ENCODE measurements at places on chromosomes 1 and 21. TPM values are rescaled to one million over a fixed set of nuclear protein-coding genes. Genes with fewer than 3 reads are reported as not detected.

DNA sequence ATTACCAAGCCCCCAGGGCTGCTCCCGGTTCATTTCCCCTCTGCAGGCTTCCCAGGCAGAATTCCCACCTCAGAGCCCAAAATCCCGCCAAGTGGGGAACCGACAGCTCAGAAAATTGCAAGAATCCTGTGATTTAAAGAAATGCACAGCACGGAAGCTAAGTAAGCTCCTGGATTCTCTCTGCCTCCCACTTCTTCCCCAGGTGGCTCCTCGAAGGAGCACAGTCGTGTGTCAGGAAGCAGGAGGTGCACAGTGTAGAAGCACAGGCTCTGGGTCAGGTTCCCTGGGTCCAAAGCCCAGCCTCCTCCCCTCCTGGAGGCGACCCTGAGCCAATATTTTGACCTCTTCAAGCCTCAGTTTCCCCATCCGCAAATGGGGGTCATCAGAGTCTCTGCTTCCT lies 74.7 kb downstream of the FBXO2 start:
- no peak for DNase-seq

GRCh38 chr1:244779410-244779809 lies 56.0 kb upstream of the COX20 start:
- no peak for DNase-seq

- peak; percentile 80 for DNase-seq
Observed at GRCh38 chr1:98048244-98048643, 127.4 kb upstream of the DPYD start.

DNA sequence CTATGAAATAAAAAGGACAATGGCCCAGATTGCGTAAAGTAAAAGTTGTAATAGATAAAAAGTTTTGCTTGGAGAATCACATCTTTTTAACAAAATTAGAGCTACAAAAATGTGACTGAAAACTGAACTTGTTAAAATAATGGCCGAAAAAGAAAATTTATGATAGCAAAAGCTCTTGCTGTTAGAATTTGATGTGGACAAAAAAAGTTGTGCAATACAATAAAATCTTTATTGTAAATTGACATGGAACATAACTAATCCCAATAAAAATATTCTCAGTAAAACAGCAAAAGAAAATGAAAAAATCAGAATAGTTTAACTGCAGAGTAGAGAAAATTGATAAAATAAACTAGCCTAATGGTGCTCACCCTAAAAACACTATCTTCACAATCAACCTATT lies 11.4 kb upstream of the CAMSAP2 start:
- no peak for DNase-seq

PLA2G4A gene
- polyA plus RNA-seq: 12.7 TPM

GRCh38 chr1:90722874-90723589 lies 5.9 kb upstream of the BARHL2 start:
- DNase-seq: no peak

DNA sequence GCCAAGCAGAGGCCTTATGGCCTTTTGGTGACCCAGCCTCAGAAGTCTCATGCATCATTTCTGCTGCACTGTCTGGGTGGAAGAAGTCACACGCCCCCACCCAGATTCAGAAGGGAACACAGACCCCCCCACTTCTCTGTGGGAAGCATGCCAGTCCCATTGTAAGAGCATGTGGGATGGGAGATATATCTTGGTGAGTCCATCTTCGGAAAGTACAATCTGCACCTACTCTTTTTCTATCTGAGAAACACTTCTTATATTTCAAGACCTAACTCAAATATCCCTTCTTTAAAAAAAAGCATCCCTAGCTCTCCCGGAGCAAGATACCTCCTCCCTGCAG lies 159.6 kb upstream of the FGGY start:
- no peak for DNase-seq

DNA sequence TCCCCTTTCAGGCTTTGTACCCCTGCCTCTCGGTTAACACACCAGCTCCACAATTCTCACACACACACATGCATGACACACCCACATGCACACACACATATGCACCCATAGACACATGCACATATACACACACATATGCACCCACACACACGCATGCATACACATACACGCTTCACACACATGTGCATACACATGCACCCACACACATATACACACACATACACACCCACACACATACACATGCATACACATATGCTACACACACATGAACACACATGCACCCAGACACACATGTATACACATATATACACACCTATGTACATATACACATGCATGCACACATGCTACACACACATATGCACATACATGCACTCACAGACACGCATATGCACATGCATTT lies 61.7 kb upstream of the SLC25A33 start:
- no peak for DNase-seq

TLR5 gene
- 7.1 TPM for polyA plus RNA-seq

ZNF683 gene
- polyA plus RNA-seq: not detected

DNA sequence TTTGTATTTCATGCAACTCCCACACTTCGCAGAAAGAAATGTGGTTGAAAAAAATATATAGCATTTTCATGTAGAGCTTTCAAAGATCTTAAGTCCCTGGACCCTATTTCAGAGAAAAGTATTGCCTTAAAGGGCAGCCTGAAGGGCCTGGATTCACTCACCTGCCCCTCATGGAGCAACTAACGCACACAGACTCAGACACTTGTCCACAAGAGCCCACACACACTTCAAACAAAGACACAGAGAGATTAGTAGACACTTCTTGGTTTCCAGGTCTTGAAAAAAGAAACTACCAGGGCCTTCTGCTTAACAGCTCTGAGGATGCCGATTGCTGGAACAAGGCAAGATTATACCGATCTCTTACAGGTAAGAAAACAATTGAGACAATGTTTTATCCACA lies 122.2 kb downstream of the ZBTB18 start:
- no peak for DNase-seq

Measured in left renal pelvis (tissue), 4 donors.